ENCODE measurements at places on chromosomes 11 and 22.
A peak's percentile ranks its signal among the peaks of the same experiment; 100 is the strongest.

- DNase-seq: no peak
Observed at GRCh38 chr22:25656724-25657123, 85.3 kb upstream of the MYO18B start.

DNA sequence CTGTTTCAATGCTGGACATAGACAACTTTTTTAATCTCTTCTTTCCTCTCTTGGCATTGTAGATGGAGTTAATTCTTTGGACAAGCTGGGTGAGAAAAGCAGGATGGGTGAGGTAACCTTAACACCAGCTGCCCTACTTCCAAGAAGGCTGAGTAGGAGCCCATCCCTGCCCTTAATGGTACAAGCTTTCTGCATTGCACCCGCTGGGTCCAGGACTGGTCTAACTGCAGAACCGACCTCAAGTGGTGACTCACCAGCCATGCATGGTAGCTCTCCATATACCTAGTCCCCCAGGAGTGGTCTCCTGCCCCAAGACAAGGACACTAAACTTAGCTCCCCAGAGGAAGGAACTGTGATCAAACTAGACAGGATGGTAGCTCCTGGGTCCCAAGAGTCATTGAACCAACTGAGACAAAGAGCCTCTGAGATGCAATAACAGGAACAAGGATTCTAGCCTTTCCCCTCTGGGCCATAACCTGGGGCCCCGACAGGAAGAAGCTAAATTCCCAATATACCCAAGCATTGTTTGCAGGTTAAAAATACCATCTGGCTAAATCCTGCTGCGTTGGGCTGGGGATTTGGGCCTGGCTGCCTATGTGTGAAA lies 32.1 kb downstream of the RPL27A start:
- DNase-seq: no peak

- no peak for DNase-seq
Observed at GRCh38 chr11:112178428-112178827, 3.1 kb downstream of the BCO2 start.

DNA sequence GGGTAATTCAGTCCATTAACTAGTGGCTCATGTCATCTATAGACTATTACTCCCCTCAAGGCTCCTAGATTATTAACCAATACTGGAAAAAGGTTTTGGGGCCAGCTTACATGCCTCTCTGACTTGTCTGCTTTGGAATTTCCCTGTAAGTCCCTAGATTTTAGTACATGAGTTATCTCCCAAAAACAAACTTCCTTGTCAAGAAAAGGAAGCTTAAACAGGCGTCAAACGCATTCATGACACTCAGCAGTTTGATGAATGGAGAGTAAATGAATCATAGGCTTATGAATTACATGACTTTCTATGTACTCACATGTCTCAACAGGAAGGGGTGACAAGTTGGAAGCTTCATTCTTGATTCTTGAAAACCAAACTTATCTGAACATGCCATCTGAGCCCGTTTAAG lies 70.8 kb downstream of the BLID start:
- DNase-seq: no peak

- DNase-seq: no peak
Observed at GRCh38 chr22:39688186-39688785, 117.7 kb downstream of the CACNA1I start.

- no peak for DNase-seq
Observed at GRCh38 chr11:58731819-58732218, at the start of gene GLYAT. Gene GLYAT, minus strand, starts transcription at chr11:58731943. Its CDS starts 7,447 bp downstream, at chr11:58724496.

GRCh38 chr11:30488304-30488998 lies 97.7 kb downstream of the MPPED2 start:
- DNase-seq: no peak

DNA sequence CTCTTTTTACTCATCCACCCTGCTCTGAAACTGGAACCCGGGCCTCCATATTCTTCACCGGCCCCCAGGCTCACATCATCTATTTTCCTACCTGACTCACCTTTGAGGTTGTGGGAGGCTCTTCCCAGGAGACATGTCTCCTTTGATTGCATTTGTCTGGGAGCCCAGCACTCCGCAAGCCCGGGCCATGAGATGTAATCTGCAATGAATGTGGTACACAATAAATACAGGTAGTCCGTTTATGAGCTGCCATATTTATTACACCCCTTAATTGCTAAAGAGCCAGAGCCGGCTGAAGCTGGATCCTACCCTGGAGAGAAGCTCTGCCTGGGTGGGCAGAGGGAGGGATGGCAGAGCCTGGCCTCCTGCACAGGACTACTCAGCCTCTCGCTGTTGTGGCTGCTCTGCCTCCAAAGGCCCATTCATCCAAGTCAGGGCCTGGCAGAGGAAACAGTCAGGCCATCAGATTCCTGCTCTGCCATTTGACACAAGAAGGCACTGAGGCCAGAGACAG lies 49.5 kb downstream of the TP53I11 start:
- no peak for DNase-seq

DNA sequence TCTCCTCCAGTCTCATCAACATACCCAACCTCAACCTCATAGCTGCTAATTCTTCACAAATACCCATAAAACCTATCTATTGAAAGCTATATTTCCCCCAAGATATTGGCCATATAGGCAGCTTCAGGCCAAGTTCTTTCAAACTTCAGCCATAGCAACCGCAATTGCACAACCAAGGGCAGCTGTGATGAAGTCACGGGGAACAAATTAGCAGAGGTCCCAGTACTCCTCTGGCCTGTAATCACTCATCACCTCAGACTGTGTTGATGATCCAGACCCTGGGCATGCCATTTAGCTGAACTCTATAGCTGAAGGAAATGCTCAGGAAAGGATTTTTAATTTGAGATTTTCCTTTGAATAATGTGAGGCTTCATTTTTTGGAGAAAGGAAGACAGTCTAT lies 84.1 kb downstream of the SLC1A2 start:
- DNase-seq: no peak

- DNase-seq: no peak
Observed at GRCh38 chr22:19289475-19290161, 1.9 kb downstream of the CLTCL1 start.

GRCh38 chr11:66846671-66847091 lies 3.4 kb downstream of the RCE1 start:
- DNase-seq: no peak

DNA sequence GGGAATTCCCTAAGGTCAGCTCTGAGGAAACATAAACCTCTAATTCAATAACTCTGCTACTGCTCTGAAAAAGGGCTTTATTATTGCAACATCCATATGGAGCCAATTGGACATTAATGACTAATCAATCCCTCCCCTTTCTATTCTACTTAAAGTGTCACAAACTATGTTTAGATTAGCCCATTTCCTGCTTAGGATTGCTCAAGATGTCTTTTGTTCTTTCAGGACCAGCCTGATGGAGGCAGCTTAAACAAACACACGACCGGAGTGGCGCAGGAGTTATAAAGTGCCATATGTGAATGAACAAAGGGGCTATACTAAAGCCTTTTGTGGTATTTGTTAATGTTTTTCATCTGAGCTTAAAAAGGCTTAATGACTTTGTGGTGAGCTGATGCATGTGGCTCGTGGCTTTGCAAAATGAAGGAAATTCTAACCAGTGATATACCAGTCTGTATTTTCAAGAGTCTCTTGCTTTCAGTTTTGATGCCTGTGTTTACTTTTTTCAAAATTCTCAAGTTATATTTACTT lies 354.4 kb downstream of the SOX6 start:
- DNase-seq: no peak

GRCh38 chr11:47109051-47109726 lies 67.5 kb downstream of the ARFGAP2 start:
- no peak for DNase-seq

GRCh38 chr11:30459821-30460220 lies 126.3 kb downstream of the MPPED2 start:
- DNase-seq: no peak

GRCh38 chr11:12216041-12216451 lies 105.7 kb downstream of the MICAL2 start:
- DNase-seq: no peak

- DNase-seq: no peak
Observed at GRCh38 chr11:69915501-69916250, 96.5 kb upstream of the FGF3 start.

DNA sequence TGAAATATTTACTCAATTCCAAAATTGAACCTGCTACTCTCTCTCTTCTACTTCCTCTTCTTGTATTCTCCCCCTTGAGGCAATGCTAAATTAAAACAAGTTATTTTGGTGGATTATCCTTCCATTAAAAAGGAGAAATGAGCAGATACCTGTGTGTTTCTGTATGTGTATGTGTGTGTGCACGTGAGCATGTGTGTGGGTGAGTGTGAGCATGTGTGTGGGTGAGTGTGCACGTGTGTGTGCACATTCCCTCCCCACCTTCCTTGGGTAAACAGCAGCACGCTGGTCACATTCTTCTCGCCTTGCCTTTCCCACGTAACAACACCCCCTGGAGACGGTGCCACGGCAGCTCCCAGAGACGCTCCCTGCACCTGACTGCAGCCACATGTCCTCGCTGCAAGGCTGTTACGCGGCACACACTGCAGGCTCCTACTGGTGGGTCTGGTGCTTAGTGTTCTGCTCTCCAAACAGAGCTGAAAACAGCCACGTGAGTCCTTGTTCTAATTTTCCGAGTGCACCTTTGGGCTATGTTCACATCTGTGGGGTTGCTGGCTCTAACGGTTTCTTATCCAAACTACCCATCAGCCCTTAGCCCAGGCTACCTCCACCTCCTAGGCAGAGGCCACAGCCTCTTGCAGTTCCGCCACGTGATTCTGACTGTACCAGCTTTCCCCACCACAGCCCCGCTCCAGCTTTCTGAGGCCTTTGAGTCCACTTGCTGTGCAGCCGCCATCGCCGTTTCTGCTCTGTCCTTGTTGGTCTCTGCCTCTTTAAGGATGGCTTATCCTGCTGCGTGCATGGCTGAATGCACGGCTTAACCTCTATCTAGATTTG lies 123.4 kb downstream of the CTTN start:
- DNase-seq: no peak

- DNase-seq: no peak
Observed at GRCh38 chr11:45234306-45235006, 51.7 kb downstream of the SYT13 start.

GRCh38 chr22:35329114-35329847 lies 29.6 kb downstream of the TOM1 start:
- no peak for DNase-seq

DNA sequence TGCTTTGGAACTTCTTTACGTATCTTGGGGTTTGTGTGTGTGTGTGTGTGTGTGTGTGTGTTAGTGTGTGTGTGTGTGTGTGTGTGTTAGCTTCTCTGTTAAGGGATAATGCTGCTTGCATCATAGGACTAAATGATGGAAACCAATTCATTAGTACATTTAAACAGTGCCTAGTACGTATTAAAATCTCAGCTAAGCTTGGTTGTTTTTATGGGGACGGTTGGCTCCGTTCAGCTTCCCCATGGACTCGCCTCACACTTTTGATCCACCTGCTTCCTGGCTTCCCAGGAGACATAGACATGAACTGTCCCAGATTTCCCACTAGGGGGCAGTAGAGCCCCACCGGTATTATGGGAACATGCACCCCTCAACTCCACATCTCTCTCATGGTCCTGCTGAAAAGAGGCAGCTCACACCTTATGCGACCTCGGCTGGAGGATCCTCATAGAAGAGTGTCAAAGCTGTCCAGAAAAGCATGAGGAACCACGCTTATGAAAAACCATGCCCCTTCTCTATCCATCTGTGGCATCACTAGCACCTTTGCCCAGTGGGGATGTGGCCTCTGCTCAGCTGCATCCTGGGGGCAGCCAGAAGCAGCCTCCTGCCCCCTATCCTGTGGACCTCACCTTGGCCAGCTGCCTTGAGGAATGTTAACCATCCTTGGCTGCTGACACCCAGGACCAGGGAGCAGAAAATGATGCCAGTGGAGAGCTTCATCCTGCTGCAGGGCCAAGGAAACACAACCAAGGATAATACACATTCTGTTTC lies 9.7 kb upstream of the SAAL1 start:
- DNase-seq: peak; percentile 18

DNA sequence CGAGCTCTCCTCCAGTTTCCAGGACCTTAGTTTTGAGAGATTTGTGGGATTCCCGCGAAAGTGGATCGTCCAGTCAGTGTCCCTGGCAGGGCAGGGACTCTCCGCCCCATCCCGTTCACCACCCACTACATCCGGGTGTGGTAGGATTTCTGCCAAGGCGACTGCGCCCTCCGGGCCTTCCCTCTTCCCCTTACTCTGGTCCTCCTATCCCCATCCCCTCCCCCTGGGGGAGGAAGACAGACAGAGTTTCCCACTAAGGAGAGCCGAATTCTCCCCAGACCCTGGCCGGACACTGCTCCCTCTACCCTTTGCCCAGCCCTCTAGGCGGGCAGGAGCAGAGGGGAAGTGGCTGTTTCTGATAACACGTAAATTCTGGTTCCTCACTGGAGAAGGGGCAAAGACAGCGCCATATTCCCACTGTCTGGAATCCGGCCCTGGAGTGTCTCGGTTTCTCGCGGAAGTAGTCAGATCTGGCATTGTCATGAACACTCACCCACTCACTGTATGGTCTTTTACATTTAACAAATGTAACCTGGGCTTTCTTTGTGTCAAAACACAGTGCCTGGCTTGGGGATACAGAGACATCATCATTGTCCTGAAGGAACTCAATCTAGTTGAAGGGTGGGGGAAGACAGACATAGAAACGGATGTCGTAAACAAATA lies 1.1 kb upstream of the NECTIN1 start:
- DNase-seq: no peak

DNA sequence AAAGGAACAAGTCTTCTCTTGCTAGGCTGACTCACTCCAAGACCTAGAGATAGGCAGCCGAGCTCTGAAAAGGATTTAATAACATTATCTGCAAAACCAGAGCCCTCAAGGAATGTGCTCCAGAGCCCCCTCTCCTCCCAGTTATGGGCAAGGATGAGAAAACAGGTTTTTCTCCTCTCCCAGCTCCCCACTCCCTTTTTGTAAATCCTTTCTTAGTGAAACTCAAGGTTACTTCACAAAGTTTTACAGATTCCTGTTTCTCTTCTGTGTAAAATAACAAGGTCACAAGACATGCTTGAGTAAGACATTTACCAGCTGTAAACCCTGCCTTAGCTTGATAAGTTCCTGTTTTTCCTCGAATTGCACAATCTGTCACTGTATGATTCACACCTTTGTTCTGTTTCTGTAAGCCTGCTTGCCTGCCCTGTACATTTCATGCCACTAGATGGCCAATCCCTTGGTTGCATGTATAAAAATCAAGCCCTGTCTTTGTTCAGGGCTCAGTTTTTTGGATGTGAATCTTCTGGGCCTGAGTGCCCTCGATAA lies 489.4 kb downstream of the KCNA4 start:
- no peak for DNase-seq

- no peak for DNase-seq
Observed at GRCh38 chr11:45961751-45962240, 39.3 kb downstream of the LARGE2 start.
